ENCODE measurements at places on chromosomes 3 and 15. TPM values are rescaled to one million over a fixed set of nuclear protein-coding genes. Genes with fewer than 3 reads are reported as not detected.

FEZF2 gene
- polyA plus RNA-seq, result not detected

CCK gene
- 0.12 TPM for polyA plus RNA-seq

FAM98B gene
- polyA plus RNA-seq, result 7.9 TPM

SLC6A11 gene
- polyA plus RNA-seq, result 7.3 TPM

KBTBD8 gene
- polyA plus RNA-seq, result 0.47 TPM

PLSCR5 gene
- not detected for polyA plus RNA-seq

APOD gene
- 96.1 TPM for polyA plus RNA-seq

Measured in esophagus (tissue), 2 donors.